Activated T-helper 9 cell treated with anti-CD3 and anti-CD28 coated beads, Interleukin-2, amount 50 U/mL, for 16 hours (primary cell): ENCODE measurements at places on chromosomes 4 and X.

- no peak for DNase-seq
Observed at GRCh38 chr4:87848622-87849351, 16.0 kb downstream of the MEPE start.

GRCh38 chrX:17725181-17725580 lies 12.1 kb upstream of the SCML1 start:
- no peak for DNase-seq

DNA sequence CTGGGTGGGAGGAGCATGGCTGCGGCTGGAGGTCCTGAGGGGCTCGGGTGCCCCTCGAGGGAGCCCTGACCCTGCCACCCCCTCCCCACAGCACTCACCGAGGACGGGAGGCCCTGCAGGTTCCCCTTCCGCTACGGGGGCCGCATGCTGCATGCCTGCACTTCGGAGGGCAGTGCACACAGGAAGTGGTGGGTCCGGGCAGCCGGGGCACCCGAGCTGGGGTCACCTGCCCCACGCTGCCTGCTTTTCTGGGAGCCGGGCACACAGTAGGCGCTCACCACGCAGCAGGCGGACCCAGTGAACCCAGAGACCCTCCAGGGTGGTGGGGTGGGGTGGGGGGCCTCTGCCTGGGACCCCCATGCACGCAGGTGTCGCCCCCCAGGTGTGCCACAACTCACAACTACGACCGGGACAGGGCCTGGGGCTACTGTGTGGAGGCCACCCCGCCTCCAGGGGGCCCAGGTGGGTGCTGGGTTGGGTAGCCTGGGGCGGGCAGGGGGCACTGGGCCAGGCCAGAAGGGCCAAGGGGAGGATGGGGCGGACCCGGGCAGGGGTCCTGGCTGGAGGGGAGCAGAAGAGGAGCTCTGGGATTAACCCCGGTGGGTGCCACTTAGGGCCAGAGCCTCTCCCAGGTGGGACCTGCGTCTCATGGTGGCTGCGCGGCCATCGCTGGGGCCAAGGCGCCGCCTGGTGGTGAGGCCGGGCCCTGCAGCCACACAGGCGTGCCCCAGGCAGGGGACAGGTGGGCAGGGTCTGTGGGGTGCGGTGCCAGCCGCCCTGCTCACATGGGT lies 1.4 kb downstream of the HGFAC start:
- peak; percentile 33 for DNase-seq

GRCh38 chr4:155515444-155516075 lies 138.8 kb upstream of the MAP9 start:
- no peak for DNase-seq

GRCh38 chrX:72532366-72532765 lies 40.3 kb downstream of the HDAC8 start:
- no peak for DNase-seq

GRCh38 chrX:99095965-99096635 lies 1314.0 kb downstream of the PCDH19 start:
- DNase-seq: no peak

DNA sequence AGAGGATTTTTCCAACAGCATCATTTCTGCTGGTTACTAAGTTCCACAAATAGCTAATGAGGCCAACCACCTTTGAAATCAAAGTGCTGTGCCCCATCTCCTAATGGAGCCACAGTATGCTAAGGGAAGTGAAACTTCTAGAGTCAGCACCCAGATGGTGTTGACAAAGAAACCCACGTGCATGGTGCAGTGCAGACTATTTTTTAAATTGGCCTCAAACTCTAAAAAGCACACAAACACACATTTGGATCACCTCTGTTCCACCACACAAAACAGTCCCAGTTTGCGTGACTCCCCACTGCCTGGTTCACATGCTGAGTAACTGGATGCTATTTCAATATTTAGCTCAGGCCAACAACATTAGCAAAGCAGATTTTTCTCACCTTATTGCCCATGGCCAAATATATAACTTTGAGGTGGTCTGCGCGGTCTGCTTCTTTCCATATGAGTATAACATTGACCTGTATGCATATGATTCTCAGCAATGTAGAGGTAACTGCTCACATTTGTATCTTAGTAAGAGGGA lies 69.9 kb downstream of the AMELX start:
- no peak for DNase-seq

GRCh38 chr4:164224871-164225270 lies 529.1 kb upstream of the SMIM31 start:
- DNase-seq: no peak

GRCh38 chr4:100312615-100313350 lies 122.5 kb upstream of the DDIT4L start:
- no peak for DNase-seq

DNA sequence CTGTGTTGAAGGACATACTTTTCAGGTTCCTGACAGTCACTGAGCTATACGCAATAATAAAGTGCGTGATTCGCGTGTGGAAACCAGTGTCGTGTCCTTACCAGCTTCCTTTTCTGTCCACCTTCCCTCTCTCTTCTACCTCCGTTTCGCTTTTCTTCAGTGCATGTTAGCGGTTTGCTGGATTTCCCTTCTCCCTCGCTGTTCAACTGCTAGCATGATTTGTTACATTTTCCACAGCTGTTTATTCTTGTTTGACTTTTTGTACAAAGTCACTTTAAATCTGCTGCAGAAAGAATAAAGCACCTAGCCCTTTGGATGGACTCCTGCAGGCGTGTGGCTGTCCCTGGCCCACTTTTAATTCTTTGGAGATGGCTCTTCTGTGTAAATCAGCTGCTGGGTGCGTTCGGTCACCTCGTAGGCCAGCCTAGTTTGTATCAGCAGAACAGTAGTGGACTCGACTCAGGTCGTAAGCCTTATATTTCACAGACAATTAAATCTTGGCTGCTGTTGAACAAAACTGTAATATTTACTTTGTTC lies 8.9 kb upstream of the HAND2 start:
- no peak for DNase-seq

GRCh38 chr4:11783588-11783987 lies 354.9 kb upstream of the HS3ST1 start:
- no peak for DNase-seq

DNA sequence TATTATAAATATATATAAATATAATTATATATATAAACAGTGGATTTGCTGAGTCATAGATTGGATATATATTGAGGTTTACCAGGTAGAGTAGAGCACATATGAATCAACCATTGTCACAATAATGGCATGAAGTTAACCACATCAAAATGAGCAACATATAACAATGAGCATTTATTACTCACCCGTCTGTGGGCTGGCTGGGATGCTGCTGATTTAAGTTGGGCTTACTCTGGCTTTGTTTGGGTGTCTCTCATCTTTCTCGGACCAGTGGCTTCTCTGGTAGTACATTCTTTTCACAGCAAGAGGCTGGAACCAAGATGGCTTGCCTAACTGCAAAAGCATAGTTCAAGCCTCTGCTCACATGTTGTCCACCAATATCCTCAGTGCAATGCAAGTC lies 111.7 kb upstream of the TAPT1 start:
- DNase-seq: no peak

GRCh38 chr4:168731006-168731636 lies 234.3 kb downstream of the PALLD start:
- DNase-seq: no peak

DNA sequence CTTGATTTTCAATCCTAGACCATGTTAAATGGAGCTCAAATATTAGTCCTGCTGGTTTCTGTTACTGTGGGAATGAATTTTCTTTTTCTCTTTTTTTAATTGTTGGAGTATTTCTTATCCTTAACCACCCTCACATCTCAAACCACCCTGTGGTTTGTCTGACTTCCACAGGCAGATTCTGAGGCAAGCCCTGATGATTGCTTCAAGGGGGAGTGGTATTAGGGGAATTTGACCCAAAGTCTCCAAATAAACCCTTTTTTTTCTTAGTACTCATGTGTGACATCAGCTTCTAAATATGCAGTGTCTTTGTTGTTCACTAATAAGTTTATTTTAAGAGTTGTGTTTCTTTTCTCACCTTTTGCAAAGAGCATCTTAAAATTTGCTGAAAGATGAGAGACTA lies 810.3 kb downstream of the IL1RAPL1 start:
- DNase-seq: no peak

GRCh38 chr4:171846232-171846631 lies 33.0 kb downstream of the GALNTL6 start:
- DNase-seq: no peak

- no peak for DNase-seq
Observed at GRCh38 chrX:100643956-100644860, at the start of gene SRPX2. SRPX2 (plus strand) TSS chrX:100644199; CDS start chrX:100646323, 2,124 bp downstream.

- no peak for DNase-seq
Observed at GRCh38 chr4:139603576-139604410, 47.8 kb upstream of the SETD7 start.

DNA sequence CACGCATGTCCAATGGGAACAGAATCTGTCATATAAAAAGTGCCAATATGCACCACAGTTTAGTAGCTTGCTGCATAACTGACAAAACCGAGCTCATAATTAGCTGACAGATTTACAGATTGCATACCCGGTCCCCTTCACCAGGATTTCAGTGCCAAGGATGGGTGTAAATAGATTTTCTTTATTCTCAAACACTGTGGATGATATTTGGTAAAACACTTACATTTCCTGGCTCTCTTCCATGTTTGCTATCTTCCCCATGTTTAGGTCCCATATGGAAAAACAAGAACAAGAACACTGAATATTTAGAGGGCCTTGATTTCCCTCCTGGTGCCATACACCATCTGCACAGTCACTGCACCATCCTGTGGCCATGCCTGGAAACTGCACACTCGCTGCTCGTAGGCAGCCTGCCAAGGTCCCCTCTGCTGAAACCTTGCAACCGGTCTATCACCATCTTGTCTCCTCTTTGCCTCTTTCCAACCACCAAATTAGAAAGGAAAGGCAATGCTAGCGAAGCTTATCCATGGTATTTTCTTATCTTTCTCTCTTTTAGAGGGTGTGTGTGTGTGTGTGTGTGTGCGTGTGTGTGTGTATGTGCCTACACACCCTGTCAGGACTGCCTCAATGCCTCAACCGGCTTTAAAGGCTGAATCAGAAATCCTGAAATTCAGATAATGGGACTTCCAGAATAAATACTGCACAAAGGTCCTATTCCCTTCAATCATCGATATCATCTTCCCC lies 124.2 kb upstream of the MBNL3 start:
- peak; percentile 5 for DNase-seq

DNA sequence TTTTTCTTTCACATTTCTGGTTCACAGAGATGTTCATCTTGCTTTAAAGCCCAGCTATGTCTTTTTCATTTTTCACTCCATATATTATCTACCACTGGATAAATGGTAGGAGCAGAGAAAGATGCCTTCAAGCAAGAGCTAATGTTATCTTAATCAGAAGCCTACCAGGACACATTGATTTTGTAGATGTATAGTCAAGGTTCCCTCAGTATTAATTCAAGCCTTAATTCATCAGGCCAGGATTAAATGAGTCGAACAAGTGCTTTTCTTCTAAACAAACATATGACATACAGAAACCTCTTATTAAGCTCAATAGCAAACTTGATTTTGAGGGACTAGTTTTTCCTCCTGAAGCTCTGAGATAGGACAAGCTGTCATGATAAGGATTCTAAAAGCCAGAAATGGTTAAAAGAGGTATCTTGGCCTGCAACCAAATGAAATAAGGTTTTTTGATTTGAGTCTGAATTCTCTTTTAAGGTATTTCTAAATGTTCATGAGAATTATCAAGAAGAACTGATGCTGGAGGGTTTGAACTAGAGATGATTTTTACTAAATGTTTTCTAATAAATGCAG lies 81.7 kb upstream of the FTHL17 start:
- DNase-seq: no peak

DNA sequence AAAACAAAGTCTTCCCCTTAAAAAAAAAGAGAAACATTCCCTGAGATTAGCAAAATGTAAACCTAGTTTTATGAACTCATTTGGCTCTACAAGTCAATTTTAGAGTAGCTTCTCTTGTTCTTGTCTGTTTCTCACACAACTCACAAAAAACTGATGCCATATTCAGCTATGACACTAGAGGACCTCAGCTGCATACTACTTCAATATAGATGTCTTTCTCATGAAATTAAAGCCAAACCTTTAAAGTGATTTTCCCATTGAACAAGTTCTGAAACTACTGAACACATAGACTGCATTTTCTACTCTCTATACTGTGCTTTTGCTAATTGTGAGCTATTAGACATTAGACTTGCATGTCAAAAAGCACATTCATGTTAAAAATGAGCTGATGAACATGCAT lies 49.8 kb downstream of the TBCK start:
- DNase-seq: no peak

- DNase-seq: no peak
Observed at GRCh38 chr4:75056277-75056676, 123.4 kb downstream of the PARM1 start.

DNA sequence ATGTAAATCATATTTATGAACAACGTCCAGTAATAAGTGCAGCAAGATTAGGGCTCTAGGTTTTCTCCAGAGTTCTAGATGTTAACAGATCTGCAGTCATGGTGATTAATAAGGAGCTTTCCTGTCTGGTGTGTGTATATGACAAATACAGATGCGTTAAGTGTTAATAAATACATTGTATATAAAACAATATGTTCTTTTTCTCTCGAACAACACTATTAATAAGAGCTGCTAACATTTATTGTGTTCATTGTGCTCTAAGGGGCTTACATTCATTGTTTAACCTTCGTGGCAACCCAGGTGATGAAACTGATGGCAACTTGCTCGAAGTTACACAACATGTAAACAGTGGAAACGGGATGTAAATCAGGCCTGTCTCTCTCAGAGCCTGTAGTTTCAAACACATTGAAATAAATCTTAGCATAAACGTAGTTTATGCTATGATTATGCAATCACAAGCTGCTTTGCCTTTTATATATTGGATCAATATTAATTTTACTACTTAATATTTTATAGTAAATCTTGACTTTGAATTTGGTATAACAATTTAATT lies 547 bp upstream of the CLGN start:
- DNase-seq: no peak

DNA sequence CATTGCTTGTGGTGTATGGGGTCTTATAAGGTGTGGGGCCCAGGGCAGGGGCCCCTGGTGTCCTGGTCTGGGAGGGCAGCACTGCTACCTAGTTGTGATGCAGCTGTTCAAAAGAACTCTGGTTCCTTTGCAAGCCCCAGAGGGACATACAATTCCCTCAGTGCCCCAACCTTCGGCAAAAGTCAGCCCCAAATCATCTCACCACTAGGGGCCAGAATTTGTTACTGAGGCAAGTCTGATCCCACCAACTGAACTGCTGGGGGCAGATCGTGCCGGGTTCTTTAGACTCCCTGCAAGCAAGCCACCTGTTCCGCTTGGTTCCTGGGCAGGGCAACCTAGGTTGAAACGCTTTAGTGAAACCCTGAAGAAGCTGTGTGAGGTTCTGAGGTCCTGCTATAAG lies 180.1 kb upstream of the S100G start:
- DNase-seq: no peak

DNA sequence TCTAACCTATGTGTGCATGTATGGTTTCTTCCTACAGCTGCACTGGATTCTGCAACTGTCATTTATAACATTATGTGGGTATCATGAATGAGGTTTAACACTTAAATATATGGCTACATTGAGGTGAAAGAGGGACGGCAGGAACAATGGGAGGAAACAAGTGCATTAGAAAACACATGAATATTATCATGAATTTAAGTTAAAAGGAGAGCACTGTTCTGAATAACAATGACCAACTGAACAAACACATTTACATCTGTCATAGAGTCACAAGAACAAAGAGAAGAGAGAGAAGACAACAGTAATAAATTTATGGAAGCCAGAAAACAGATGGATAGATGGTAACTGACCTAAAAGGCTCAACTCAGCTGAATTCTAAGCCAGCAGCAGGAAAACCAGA lies 527.1 kb upstream of the DIPK2B start:
- DNase-seq: no peak

GRCh38 chr4:152847376-152847775 lies 67.6 kb downstream of the ARFIP1 start:
- no peak for DNase-seq
